ENCODE measurements at places on chromosomes 5 and 9.
A peak's percentile ranks its signal among the peaks of the same experiment; 100 is the strongest.

DNA sequence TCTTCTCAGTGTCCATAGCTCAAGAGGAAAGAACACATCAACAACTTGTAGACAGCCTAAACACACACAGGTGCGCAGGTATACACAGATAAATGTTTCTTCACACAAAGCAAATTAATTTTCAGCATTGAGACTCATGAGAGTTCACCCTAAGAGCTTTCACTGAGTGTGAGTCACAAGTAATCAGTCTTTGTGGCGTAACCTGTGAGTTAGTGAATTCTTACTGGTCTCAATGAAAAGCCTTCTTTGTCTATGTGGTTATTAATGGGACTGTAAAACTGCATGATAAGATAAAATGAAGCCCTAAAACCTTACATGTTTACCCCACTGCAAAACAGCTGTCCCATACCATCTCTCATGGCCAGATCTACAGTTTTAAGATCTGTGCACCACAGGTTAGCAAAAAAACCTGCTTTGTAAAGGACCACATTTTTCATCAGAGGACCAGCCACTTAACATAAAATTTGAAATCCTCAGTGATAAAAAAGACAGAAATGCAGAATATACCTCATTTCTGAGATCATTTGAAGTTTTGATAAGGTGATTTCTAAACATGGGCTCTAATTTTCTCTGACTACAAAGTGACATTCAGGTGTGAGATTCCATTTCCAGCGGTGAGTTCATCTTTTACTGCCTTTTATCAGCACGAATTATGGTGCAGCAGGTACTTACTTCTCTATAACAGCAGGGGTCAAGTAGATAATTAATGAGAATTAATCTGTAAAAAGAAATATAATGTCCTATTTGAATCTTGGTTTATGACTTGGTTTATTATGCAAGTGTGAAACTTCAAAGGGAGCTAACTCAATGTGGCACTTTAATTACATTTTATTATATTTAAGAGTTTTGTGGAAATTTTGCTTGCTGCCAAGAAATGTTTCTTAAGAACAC is 335.7 kb upstream of the PIK3R1 start:
- DNase-seq: no peak

- DNase-seq: peak; percentile 21
Measured at GRCh38 chr9:129068990-129069861, 11.7 kb upstream of the DOLPP1 start.

GRCh38 chr5:163894645-163895044 is 389.2 kb downstream of the MAT2B start:
- no peak for DNase-seq

- no peak for DNase-seq
Measured at GRCh38 chr9:29129763-29130162, 1556.5 kb upstream of the C9orf72 start.

GRCh38 chr5:132259069-132259851 is 1.8 kb downstream of the PDLIM4 start:
- no peak for DNase-seq

- no peak for DNase-seq
Measured at GRCh38 chr9:36897019-36897418, 137.0 kb downstream of the PAX5 start.

DNA sequence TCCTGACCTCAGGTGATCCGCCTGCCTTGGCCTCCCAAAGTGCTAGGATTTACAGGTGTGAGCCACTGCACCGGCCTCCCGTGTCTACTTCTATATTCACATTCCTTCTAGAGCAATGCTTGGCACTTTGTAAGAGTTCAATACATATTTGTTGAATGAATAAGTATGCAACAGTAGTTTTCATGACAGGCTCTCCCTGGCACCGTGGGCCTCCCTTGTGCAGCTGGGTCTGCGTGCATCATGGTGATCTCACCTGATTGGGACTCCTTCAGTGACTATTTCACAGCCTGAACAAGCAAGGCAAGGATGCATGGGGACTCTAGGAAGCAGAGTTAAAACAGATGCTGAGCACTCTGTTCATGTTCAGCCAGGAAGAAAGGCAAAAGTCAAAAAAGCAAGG is 6.8 kb upstream of the ZBTB34 start:
- DNase-seq: no peak

DNA sequence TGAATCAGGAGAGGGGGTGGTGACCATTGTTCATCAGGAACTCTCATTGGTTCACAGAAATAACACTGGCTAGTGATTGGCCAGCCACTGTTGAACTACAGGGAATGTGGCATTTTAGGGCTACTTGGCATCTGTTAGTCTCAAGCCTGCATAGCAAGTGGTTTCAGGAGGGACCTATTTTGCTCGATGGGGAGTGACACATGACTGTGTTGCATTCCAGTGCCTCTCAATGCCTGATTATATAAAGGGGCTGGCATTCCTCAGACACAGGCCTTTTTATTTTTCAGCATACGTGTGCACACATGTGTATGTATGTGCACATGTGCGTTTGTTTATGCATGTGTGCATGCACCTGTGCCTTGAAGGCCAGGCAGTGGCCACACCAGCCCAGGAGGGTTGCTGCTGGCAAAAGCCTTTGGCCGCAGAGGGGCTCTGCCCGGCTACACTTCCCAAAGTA is 23.2 kb downstream of the FGD3 start:
- DNase-seq: no peak

GRCh38 chr5:138339464-138339863 is 1.4 kb downstream of the FAM53C start:
- no peak for DNase-seq

- DNase-seq: no peak
Measured at GRCh38 chr5:133652951-133653759, 40.8 kb upstream of the FSTL4 start.

- no peak for DNase-seq
Measured at GRCh38 chr5:64000096-64000495, 37.9 kb upstream of the HTR1A start.

GRCh38 chr9:124749781-124750180 is 21.3 kb downstream of the NR6A1 start:
- DNase-seq: no peak

- no peak for DNase-seq
Measured at GRCh38 chr9:127349483-127350113, 47.4 kb upstream of the SLC2A8 start.

DNA sequence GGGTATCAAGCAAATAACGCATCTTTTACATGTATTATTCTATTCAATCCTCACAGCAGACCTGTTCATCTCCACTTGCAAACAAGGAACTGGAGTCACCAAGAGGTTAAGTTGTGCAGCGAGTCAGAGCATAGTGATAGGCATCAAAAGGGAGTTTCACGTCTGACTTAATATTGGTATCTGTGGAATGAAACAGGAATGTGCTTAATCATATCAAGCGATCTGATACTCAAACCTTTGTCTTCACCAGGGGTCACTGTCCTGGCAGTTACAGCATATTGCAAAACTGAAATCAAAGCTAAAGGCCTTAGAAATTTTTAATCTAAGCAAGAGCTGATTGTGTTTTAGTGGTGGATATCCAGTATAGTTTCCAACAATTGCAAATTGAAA is 271.6 kb downstream of the PLK2 start:
- DNase-seq: no peak

GRCh38 chr5:10701567-10702039 is 59.4 kb downstream of the DAP start:
- DNase-seq: no peak

DNA sequence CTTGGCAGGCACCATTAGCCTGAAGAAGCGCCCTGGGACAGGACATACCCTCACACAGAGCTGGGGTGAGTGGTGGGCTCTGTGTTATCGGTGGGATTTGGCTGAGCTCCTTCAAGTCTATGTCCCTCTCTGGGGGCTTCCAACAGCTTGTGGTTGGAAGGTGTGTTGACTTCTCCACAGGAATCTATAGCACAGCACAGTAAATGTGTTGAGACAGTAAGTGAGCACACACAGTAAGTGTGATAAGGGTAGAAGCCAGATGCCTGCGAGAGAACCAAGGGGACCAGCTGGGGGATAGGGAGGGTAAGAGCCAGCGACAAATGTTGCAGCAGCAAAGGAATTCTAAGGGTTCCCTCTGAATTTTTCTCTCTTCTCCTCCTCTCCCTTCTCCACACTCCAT is 448.0 kb downstream of the KDM4C start:
- no peak for DNase-seq

- no peak for DNase-seq
Measured at GRCh38 chr5:104498281-104498680, 935.7 kb upstream of the NUDT12 start.

GRCh38 chr9:8750639-8751051 is 951.1 kb upstream of the DMAC1 start:
- DNase-seq: no peak

- DNase-seq: no peak
Measured at GRCh38 chr5:171492781-171493180, 73.3 kb downstream of the FGF18 start.

- no peak for DNase-seq
Measured at GRCh38 chr9:99416007-99416406, 193.9 kb downstream of the SEC61B start.

GRCh38 chr5:36360307-36360706 is 58.6 kb upstream of the RANBP3L start:
- DNase-seq: no peak

- no peak for DNase-seq
Measured at GRCh38 chr9:12640866-12641636, 52.1 kb upstream of the TYRP1 start.

DNA sequence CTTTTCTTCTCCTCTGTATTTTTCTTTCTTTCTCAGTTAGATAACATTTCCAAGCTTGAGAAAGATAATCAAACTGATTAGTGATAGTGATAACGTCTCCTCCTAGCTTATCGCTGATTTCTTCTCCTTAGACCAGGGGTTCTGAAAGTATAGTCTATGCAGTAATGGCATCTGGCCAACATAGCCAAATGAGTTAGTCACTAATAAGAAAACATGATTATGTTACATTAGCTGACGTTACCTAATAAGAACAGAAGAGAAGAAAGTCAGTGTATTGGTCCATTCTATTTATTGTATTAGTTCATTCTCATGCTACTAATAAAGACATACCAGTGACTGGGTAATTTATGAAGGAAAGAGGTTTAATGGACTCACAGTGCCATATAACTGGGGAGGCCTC is 111.2 kb downstream of the STRBP start:
- no peak for DNase-seq

DNA sequence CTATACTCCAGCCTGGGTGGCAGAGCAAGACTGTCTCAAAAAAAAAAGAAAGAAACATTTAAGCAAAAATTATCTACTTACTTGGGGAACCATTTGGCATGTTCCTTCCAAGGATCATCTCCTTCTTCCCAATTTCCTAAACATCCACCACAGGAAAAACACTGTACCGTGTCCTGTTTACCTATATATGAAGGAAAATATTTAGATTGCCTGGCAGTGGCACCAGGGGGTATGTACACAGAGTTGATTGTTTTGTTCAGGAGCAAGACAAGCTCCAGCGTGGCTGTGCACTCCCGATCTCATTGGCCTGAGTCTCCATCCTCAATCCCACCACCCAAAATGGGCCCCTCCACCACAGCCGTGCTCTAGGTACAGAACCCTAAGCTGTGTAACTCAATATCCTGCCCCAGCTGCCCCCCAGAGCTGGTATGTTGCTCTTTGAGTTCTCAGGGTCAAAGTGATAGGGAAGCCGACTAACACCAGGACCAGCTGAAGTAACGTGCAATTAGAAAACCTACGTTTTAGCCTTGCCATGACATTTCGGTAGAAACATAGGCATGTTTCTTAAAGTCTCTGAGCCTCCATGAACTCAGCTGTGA is 13.8 kb downstream of the NAIP start:
- no peak for DNase-seq

- no peak for DNase-seq
Measured at GRCh38 chr5:151470439-151470838, 23.0 kb downstream of the SLC36A1 start.

- no peak for DNase-seq
Measured at GRCh38 chr5:113663879-113664541, 150.5 kb downstream of the YTHDC2 start.

DNA sequence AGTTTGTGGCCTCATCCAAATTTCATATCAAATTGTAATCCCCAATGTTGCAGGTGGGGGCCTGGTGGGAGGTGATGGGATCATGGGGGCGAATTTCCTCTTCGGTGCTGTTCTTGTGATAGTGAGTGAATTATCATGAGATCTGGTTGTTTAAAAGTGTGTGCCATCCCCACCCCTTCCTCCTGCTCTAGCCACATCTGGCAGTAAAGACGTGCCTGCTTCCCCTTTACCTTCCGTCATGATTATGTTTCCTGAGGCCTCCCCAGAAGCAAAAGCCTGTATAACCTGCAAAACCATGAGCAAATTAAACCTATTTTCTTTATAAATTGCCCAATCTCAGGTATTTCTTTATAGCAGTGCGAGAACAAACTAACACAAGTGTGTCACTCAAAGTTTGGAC is 71.0 kb upstream of the MOCS2 start:
- DNase-seq: no peak

GRCh38 chr5:67770431-67771025 is 445.0 kb upstream of the PIK3R1 start:
- no peak for DNase-seq

GRCh38 chr9:112325127-112325526 is 8.3 kb downstream of the PTBP3 start:
- no peak for DNase-seq

DNA sequence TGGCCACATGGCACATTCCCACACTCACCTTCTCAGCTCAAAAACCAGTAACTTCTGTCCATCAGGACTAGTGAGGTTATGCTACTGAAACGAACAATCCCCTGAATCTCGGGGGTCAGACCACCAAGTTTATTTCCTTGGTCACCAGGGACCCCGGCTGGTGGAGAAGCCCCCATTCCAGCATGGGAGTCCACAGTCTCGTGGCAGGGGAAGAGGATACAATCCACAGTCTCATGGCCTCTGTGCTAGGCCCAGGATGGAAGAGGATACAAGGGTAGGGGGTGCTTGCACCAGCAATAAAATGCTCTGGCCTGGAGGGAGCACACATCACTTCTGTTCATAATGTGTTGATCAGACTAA is 7.4 kb upstream of the CARD19 start:
- DNase-seq: no peak

GRCh38 chr5:88736494-88736893 is 146.5 kb downstream of the MEF2C start:
- no peak for DNase-seq

DNA sequence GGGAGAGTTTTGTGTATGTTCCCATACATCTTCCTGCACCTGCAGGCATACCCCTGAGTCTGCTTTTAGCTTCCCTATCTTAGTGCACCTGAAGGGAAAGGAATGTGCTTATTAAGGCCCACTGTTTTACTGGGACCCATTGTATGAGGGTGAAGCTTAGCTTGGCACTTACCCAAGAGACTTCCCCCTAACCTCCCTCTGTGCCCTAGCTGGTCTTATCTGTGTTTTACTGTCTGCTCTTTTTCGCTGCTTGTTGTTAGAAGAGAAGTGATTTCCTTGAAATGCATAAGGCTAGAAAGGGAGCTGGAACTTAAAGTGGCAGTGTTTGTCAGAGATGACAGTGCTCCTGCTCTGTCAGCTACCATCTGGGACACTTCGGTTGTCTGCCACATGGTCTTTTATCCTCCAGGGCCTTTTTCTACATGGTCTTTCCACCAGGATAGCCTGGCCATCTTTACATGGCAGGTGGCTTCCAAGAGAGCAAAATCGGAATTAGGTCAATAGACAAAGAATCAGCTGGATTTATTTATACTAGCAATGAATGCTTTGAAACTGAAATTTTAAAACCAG is 122.5 kb upstream of the SLC44A1 start:
- DNase-seq: no peak

Data from activated T-helper 9 cell treated with anti-CD3 and anti-CD28 coated beads, Interleukin-2, amount 50 U/mL, for 16 hours (primary cell).